NCI-H526 (cell line): ENCODE measurements at places on chromosomes 1 and 21.

- no peak for DNase-seq
Measured at GRCh38 chr21:41701749-41702148, 65.1 kb downstream of the RIPK4 start.

- no peak for DNase-seq
Measured at GRCh38 chr1:228851618-228852017, 116.3 kb downstream of the RHOU start.

GRCh38 chr1:201190005-201190404 lies 619 bp upstream of the IGFN1 start:
- no peak for DNase-seq

- DNase-seq: peak; percentile 54
Measured at GRCh38 chr1:26021647-26022403, at the start of gene EXTL1. EXTL1 (plus strand) TSS chr1:26021775; CDS start chr1:26022647, 872 bp downstream.

- no peak for DNase-seq
Measured at GRCh38 chr1:21131200-21131599, 45.5 kb downstream of the EIF4G3 start.

DNA sequence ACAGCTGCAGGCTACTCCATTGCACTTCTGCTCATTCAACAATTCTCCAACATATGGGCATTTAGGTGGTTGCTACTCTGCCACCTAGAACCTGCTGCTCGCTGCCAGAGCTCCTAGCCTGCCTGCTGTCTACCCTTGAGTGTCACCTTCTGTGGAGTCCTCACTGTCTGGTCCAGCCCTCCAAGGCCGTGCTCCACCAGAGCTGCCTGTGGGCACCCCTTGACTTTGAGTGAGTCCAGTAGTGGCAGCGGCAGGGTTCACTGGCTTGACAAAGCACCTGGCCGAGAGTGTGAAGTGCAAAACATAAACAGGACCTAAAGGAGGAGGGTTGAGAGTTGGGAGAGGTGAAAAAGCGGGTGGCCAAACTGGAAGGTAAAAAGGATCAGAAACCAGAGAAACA lies 120.3 kb upstream of the DNAH14 start:
- DNase-seq: no peak

DNA sequence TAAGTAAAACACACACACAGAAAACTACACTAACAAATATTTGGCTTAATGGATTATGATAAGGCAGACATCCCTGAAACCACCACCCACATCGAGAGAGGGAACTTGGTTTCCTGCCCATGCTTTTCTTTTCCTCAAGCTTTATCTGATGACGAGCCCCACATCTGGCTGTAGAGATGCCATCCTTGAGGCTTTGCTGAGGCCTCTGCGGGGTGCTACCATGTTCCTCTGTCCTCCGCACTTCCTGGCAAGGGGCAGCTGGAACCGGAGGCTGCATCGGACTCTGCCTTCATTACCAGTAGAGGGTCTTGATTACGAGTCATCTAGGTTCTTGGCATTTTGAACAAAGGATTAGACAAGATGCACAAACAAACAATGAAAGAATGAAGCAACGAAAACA lies 21.7 kb upstream of the C1orf174 start:
- no peak for DNase-seq

- peak; percentile 87 for DNase-seq
Measured at GRCh38 chr1:154844297-154844681, 25.8 kb downstream of the KCNN3 start.

DNA sequence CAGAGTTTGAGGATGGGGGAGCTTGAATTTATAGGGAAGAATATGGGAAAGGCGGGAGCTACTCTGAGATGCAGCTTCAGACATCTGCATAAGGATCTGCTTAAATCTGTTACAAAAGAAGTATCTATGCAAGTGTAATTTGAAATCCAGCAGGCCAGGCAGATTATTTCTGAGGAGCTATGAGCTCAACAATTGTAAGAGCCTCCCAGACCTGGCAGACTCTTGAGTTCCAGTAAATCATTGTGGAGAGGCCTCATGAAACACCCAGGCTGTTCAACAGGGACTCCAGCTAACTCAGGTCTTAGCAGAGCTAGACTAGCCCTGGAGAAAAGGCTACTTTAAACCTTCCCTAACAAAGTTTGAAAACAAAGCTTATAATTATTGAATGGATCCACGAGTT lies 647.5 kb upstream of the CHRM3 start:
- no peak for DNase-seq

DNA sequence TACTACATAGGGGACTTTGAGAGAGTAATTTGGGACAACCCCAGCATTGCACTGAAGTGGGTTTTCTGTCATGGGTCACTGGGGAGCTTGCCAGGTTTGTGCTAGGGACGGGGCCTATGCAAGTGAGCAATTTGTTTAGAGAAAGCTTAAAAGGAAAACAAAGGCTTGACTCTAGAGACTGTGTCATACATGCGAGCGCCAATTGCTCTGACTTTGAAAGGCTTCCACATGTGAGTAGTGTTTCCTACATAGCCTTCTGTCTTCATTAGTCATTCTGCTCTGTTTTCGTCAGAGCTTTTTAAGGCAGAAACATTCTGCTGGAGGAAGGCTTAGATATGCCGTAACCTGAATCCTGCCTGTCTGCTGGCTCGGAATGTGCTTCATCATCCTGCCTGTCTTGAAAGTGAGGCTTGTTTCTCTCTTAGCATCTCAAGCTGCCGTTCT lies 28.4 kb downstream of the TRIM45 start:
- DNase-seq: no peak

- no peak for DNase-seq
Measured at GRCh38 chr1:224541901-224542630, 74.1 kb upstream of the CNIH3 start.

- DNase-seq: no peak
Measured at GRCh38 chr1:41622402-41622801, 137.9 kb upstream of the EDN2 start.

DNA sequence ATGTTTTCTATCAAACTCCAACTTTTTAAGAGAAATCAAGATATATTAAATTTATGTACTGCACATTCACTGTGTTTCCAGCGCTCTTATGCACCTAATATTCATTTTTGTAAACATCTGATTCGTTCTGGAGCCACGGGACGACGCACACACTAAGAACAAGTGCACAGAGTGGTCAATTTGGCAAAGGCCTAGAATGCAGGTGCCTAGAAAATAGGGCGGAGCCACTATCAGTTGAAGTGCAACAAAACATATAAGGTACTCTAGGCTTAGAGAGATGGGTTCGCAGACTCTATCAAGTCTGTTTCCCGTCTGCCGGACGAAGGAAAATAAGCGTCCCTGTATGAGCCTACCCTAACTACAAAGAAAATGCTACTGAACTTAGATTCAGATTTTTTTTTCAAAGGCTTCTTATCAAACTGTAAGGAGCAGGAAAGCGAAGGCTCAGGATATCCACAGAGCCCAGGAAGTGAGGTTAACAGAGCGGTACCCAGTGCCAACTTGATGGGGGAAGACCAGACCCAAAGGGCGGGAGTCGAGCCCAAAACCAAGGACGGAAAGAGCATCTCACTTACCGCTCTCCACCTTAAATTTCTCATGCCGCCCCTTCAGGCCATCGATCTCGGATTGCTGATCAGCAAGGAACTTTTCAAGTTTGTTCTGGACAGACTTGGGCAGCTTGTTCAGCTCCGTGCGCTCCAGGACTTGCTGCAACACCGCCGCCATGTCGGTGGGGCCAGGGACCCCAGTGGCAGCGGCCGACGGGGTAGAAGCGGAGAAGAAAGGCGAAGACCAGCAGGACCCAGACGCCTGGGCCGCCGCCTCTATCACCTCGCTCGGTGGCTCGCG lies 526 bp downstream of the TPR start:
- peak; percentile 84 for DNase-seq
